ENCODE measurements at places on chromosomes 4 and X. TPM values are rescaled to one million over a fixed set of nuclear protein-coding genes. Genes with fewer than 3 reads are reported as not detected.

Gene NPY5R
- total RNA-seq: not detected

DNA sequence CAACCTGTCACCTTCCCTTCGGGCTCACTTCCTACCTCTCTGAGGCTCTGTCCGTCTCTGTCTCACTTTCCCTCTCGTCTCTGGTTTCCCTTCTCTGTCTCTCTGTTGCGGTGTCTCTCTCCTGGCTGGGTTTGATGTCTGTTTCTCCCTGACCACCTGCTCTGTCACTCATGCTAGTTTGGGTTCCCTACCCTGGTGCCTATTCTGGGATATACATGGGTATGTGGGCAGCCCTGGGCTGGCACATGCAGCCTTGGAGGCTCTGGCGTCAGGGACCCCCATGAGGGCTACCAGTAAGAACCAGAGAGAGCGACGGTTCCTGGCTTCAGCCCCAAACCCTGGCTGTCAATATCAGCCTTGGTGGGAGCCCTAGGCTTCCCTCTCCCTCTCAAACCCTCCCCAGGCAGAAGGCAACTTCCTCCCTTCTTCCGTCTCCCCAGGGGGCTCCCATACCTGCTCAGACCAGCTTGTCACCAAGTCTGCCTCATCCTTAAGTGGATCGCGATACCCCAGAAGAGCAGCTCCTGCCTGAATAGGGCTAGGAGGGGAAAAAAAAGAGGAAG lies 314 bp downstream of the DNASE1L1 start:
- no peak for DNase-seq

- DNase-seq: no peak
Observed at GRCh38 chr4:54333657-54334056, 104.6 kb downstream of the PDGFRA start.

Gene UFSP2
- 20.1 TPM for total RNA-seq

DNA sequence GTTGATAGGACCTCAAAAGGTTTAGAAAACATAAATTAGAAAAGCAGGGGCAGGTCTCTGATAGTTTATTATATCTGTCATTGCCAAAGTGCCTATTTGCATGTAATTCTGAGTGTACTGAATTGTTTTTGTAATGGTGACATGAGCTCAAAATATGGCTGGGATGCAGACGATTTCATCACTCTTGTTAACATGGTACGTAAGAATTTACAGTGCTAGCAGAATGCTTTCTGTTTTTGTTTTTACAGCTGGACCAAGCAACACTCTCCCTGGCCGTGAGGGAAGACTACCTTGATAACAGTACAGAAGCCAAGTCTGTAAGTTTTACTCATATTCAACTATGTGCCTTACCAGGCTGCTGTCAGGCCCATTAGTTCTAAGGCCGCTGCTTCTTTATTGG lies 58.1 kb downstream of the PHEX start:
- DNase-seq: no peak

Gene F8A3
- total RNA-seq: 9.0 TPM

DNA sequence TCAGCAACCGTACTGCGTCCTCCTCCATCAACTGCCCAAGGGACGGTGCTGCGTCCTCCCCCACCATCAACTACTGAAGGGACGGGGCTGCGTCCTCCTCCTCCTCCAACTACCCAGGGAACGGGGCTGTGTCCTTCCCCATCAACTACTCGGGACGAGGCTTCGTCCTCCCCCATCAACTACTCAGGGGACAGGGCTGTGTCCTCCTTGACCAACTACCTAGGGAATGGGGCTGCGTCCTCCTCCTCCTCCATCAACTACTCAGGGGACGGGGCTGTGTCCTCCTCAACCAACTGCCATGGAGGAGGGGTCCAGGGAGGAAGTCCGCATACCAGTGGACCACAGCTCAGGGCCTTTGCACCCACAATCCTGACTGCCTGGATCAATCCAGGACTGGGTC lies 24.4 kb downstream of the PPP2R3B start:
- DNase-seq: no peak

GRCh38 chrX:47148946-47149345 lies 3.9 kb downstream of the RBM10 start:
- DNase-seq: no peak

Gene MORC4
- total RNA-seq: 26.2 TPM

GRCh38 chrX:12425496-12425895 lies 287.2 kb downstream of the FRMPD4 start:
- no peak for DNase-seq

DNA sequence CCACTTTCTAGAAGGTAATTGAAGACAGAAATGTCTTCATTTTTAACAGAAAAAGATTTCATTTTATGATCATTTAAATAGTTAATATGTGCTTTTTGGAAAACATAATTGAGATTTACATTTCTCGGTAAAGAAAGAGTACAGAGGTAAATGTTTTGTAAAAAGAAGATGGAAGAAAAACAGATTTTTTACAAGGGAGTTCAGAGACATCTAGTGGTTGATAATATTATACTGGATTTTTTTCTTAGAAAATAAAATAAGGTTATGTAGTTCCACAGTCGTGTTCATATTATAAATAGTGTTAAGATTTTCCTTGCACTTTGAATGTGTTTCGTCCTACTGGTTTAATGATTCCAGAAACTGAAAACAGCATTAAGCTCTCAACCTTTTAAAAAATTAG lies 60.6 kb downstream of the SMARCA1 start:
- DNase-seq: no peak

DNA sequence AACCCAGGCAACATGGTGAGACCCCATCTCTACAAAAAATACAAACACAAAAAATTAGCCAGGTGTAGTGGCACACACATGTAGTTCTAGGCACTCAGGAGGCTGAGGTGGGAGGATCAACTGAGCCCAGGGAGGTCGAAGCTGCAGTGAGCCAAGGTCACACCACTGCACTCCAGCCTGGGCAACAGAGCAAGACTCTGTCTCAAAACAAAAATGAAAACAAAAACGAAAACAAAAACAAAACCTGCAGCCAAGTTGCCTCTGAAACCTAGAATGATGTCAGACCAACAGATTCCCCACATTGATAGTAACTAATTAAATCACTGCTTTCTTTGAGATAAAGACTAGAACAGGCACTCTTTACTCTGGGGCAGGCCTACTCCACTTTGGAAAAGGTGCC lies 104.5 kb downstream of the AMELX start:
- DNase-seq: no peak

Gene TMPRSS11F
- not detected for total RNA-seq

DNA sequence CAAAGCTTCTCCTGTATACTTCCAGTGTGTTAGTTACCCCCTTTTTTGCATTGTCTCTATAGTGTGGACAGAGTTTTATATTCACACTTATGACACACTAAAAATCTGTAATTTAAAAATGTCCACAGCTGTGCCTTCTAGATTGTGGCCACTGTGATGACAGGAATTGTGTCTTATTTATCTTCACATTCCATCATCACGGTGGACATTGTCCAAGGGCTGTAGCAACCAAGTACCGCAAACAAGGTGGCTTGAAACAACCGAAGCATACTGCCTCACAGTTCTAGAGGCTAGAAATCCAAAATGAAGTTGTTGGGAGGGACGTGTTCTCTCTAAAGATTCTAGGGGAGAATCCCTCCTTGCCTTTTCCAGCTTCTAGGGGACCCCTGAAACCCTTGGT lies 32.3 kb downstream of the CHRNA9 start:
- DNase-seq: no peak

Gene RPGR
- 10.6 TPM for total RNA-seq

Gene NSG1
- 5.5 TPM for total RNA-seq

- DNase-seq: no peak
Observed at GRCh38 chrX:9183481-9183880, 149.6 kb upstream of the FAM9B start.

DNA sequence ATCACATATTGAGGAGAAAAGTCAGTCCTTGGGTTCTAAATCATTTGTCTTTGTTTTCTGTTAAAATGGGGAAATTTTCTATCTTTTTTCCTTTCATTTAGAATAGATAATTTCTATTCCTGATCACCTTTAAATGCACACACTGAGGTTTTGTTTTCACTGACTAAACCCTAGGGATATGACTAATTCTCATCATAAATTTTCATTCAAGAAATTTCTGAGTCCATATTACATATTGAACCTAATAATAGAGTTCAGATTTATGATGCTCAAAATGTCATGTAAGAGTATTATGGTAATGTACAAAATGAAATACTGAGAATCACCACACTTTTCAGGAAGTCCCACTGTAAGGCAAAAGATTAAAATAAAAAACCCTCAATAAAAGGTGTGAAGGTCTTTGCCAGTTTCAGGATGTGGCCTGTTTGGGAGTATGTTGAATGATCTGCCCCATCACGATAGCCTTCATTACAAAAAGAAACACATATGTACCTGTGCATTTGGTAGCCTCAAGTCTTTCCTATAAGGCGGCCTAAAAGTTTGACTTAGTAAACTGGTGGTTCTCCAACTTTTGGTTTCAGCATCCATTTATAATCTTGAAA lies 49.4 kb downstream of the LEF1 start:
- no peak for DNase-seq

DNA sequence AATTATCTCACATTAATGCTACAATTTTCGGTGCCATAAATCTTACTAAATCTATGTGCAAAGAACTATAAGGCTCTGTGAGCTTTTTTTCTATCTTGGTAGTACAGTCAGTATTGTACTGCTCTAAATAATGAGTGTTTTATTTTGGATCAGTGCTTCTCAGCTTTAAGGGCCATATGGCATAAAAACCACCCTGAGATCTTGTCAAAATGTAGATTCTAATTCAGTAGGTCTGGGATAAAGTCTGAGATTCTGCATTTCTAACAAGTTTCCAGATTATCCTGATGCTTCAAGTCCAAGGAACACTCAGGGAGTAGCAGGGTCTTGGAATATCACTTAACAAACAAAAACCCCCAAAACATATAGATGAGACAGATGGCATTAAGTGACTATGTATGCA lies 486.5 kb downstream of the GRXCR1 start:
- DNase-seq: no peak

Gene KLHL2
- 53.4 TPM for total RNA-seq

GRCh38 chrX:82695066-82695465 lies 813.0 kb upstream of the POU3F4 start:
- DNase-seq: no peak

DNA sequence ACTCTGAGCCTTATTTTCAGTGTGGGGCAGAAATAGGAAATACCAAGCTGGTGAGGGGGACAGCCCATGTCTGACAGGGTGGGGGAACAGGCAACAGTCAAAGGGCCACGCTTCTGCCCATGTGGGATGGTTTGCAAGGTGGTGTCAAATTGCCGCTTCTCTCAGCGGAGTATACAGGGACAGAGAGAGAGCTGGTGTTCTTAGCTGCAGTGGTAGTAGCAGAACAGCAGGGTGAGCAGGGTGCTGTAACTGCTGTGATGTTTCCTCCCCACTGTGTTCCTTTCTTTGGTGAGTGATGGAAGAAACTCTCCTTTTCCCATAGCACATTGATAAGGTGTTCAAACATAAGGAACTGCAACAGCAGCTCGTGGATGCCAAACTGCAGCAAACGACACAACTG lies 37.9 kb downstream of the RBBP7 start:
- no peak for DNase-seq

DNA sequence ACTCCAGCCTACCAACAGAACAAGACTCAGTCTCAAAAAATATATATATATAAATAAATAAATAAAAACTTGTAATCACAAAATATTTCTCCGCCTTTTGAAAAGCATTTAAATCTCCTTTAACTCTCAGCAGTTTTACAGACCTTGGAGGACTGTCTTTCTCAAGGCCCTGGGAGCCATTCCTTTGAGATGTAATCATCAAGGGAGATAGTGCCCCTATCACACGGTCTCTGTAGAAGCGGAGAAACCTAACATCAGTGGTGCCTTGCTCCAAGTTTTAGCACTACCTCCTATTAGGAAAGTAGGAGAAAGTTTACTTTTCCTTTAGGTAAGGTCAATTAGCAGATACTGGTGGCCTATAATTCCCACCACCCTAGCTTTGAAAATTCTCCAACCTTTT lies 58.5 kb downstream of the ANTXR2 start:
- no peak for DNase-seq

- DNase-seq: peak; percentile 7
Observed at GRCh38 chrX:109635146-109635545, 10.2 kb upstream of the KCNE5 start.

GRCh38 chr4:47852136-47852535 lies 14.3 kb upstream of the CORIN start:
- DNase-seq: no peak
